ENCODE measurements at places on chromosomes 3 and 15. TPM values are rescaled to one million over a fixed set of nuclear protein-coding genes. Genes with fewer than 3 reads are reported as not detected.

- DNase-seq: no peak
These were observed 6.4 kb downstream of the WDR5B start for GRCh38 chr3:122409446-122409845.

The ZDHHC3 gene
- total RNA-seq: 139 TPM

The OSTN gene
- not detected for total RNA-seq

- no peak for DNase-seq
These were observed 25.1 kb upstream of the FSTL1 start for GRCh38 chr3:120475722-120476377.

- no peak for DNase-seq
These were observed 65.6 kb downstream of the CCDC33 start for GRCh38 chr15:74301583-74302361.

DNA sequence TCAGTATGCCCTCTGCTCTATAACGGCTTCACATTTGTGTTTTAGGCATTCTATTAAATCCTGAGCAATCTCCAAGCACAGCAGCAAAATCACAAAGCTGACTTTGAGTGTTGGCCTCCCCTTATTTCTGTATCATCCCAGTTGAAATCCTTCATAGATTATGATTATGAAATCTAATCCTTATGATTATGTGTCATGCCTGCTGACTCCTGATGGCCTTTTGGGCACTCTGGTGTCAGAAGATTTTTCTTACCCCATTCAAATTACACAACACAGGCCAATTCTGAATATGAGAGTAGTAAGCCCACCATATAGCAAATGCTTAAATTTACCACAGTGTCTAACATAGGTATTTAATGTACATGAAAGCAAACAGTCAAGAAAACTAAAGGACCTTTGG is 34.3 kb downstream of the CDV3 start:
- DNase-seq: no peak

GRCh38 chr15:58352026-58352929 is 79.5 kb upstream of the LIPC start:
- DNase-seq: no peak

The GABRR3 gene
- not detected for total RNA-seq

DNA sequence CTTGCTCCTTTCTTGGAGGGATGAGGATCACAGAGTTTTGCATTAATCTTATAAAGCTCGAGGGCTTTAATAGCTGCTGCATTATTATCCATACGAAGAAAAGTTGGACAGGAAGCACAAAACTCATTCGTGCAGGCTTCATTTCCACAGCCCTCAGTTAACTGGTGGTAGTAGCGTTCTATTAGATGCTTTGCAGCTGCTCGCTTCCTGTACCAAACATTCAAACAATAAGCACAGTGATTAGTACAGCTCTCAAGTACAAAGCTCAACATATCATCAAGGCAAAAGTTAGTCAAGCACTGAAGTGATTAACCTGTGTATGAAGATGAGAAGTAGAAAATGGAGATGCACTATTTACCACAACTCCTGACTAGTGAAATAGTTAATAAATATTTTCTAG is 63.3 kb downstream of the UBE3A start:
- DNase-seq: no peak

GRCh38 chr15:74262625-74263024 is 26.5 kb downstream of the CCDC33 start:
- DNase-seq: no peak

- DNase-seq: peak; percentile 38
These were observed 201.3 kb downstream of the XXYLT1 start for GRCh38 chr3:195069501-195070251.

GRCh38 chr15:57017024-57017423 is 98.6 kb downstream of the TCF12 start:
- no peak for DNase-seq

DNA sequence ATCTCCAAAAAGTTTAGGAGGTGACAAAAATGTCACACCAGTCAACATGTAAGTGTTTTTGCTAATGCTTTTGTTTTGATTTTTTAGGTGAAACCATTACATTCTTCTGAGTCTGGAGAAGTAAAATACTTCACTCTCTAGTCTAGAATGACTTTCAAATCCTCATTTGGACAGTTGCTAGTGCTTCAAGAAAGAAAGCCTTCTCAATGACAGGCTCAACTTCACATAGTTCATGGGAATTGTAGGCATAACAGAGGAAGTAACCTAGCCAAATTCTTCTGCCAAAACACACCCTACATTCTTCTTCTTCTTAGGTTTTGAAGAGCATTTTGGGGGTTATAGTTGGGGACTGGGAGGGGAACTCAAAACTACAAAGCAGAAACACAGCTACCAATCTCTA is 29.4 kb upstream of the HEG1 start:
- DNase-seq: no peak

The GRM2 gene
- total RNA-seq: 0.57 TPM

The MYEF2 gene
- 44.6 TPM for total RNA-seq

- no peak for DNase-seq
These were observed 8.9 kb downstream of the TPM1 start for GRCh38 chr15:63051156-63052066.

DNA sequence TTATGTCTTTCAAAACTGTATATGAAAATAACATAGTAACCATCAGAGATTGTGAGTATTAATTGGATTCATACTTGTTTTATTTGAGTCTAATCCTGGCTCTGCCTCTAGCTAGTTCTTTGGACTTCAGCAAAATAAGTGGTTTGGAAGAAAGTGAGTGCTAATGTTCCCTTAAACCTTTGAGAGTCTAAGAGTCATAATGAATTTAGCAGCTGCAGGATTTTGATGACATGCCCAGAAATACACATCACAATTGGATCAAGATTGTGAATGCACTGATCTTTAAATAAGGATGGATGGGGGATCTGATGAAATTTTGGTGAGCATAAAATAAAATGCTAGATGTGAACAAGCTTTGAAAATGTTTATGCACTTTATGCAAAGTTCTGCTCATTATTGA is 79.9 kb upstream of the FAM98B start:
- no peak for DNase-seq

DNA sequence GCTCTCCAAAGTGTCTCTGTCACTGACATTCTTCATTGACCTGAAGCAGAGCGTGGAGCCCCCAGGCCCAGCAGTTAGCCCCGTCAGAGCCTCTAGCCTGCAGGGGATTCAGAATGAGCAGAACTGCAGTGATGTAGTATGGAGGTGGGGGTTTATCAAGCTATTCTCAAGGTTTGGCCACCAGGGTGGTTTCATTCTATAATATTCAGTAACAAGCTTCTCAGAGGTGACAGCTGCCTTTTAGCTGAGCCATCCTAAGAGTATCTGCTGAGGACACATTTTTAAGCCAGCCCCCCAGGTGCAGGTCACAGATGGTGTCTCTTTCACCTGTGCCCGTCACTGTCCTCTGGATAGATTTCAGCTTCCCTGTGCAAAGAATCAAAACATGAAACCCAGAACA is 31.9 kb downstream of the CMTM7 start:
- DNase-seq: no peak

DNA sequence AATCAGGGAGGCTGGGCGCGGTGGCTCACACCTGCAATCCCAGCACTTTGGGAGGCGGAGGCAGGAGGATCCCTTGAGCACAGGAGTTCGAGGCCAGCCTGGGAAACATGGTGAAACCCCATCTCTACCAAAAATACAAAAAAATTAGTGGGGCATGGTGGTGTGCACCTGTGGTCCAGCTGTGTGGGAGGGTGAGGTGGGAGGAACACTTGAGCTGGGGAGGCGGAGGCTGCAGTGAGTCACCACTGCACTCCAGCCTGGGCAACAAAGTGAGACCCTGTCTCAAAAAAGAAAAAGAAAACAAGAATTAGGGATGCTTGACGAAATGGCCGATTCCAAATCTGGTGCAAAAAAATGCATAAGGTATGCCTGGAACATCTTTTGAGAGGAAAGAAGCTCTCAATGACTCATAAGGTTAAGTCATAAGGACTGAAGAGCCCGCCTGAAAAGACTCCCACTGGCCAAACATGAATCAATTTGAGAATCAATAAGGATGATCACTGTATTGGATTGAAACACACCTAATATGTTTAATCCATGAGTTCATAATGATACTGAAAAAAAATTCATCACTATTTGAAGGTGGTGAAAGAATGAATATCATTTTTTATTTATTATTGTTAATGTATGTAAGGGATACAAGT is 27.7 kb downstream of the BLM start:
- DNase-seq: no peak

The SLC26A6 gene
- total RNA-seq: 249 TPM

The RAD18 gene
- 6.5 TPM for total RNA-seq

DNA sequence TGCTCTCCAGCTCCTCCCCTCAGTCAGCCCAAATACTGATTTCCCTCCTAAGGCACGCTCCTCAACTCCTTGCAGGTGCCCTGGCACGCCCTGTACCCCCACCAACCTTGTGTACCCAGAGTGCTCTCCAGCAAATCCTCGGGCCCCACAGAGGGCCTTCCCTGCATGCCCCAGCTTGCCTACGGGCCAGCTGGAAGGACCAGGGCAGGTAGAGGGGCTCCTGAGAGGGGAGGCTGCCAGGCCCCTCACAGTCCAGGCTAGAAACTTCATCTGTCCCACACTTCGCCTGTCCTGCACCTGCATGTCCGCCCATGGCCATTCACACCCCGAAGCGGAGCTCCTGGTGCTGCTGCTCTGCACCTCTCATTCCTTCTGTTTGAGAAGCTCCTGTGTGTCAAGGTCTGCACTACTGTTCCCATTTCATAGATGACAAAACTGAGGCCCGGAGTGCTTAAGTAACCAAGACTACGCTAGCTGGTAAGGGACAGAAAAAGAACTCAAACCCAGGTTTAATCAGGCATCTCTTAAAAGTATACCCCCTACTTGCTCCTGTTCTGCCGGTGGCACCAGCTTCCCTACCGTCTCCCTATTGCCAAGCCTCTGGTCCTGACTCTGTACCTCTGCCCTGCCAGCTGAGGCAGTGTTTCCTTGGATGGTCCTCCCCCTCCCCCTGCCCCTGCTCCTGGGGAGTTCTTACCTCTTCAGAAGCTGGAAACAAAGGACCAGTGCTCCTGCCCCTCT is 35.6 kb downstream of the ZXDC start:
- no peak for DNase-seq

The MUC20 gene
- 120 TPM for total RNA-seq

The BOC gene
- total RNA-seq: 13.8 TPM

- DNase-seq: peak; percentile 80
These were observed 4.1 kb upstream of the GCSAM start for GRCh38 chr3:112136959-112137693.

GRCh38 chr15:80031841-80032240 is 27.6 kb upstream of the ZFAND6 start:
- DNase-seq: no peak

- DNase-seq: no peak
These were observed 300.5 kb downstream of the ADAMTS17 start for GRCh38 chr15:100041127-100041828.

GRCh38 chr3:30843877-30844276 is 50.6 kb downstream of the GADL1 start:
- no peak for DNase-seq

The EPHB1 gene
- total RNA-seq: 0.83 TPM

GRCh38 chr15:44298878-44299277 is 10.4 kb downstream of the GOLM2 start:
- no peak for DNase-seq

GRCh38 chr3:77489216-77489615 is 449.3 kb downstream of the ROBO2 start:
- DNase-seq: no peak

DNA sequence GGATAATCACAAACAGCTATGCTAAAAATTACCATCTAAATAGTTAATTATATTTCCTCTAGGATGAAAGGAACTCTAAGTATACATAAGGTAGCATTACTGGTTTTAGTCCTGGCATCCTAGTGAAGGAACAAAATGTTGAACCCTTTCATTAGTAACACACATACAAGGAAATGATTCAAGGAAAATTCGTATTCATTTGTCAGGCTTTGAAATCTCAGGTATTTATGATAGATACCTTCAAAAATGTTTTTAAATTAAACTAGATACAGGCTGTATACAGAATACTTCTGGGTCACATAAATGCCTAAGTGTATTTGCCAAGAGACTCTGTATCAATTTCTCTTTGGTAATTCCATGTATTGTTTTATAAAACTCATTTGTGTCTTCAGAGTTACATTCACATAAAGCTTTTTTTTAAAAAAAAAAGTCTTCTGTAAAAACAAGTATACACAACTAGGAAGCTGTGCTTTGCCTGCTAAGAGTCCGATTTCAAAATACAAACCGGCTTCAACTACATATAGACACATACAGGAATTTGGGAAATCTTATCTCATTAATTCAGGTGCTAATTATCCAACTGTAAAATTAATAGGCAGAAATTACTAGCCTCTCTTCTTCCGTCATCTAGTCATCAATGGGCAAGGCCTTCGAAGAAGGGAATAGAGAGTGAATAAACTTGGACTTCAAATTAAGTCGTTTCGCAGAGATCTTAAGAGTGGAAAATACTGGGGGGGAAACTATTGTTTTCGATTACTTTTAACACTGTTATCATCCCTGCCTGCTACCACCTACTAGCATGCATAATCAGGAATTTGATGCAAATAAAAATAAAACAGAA is 1.3 kb downstream of the SECISBP2L start:
- no peak for DNase-seq

The LSAMP gene
- 1.3 TPM for total RNA-seq

GRCh38 chr15:48679952-48680351 is 34.4 kb upstream of the FBN1 start:
- DNase-seq: no peak

- no peak for DNase-seq
These were observed 941 bp upstream of the SLC26A6 start for GRCh38 chr3:48636149-48636655.

GRCh38 chr3:28791713-28792255 is 443.2 kb upstream of the AZI2 start:
- no peak for DNase-seq

- DNase-seq: no peak
These were observed 155.0 kb upstream of the GPR149 start for GRCh38 chr3:154584974-154585373.

The GOLGA8H gene
- not detected for total RNA-seq

DNA sequence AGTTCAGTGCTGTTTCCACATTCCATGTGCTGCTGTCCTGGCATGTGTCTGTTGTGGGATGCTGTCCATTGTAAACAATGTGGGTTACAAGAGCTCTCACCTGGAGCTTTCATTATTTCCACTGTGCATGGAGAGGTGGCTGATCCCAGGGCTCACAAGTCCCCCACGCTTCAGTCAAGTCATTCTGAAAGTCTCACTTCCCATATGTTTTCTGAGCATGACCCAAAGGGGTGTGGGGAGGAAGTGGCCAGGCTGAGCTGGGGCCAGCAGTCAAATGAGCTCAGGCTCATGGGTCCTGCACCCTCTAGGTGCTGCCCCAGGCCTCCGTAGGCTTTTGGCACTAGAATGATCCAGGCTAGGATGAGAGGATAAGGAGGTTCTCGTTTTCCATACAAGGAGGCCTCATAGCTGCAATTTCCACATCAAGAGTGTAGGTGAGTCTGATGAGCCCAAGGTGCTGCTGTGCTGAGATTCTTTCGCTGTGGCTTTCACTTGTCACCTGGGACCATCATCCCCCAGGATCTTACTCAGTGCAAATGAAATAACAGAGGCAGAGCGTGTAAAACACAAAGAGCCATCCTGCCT is 22.0 kb downstream of the STARD5 start:
- peak; percentile 87 for DNase-seq

The ISLR2 gene
- 0.66 TPM for total RNA-seq

The ASB14 gene
- total RNA-seq: not detected

Data from Peyer's patch (tissue), 4 donors.